ENCODE measurements at places on chromosomes 7 and 10.

GRCh38 chr7:157518514-157519175 is 181.8 kb downstream of the DNAJB6 start:
- no peak for DNase-seq

DNA sequence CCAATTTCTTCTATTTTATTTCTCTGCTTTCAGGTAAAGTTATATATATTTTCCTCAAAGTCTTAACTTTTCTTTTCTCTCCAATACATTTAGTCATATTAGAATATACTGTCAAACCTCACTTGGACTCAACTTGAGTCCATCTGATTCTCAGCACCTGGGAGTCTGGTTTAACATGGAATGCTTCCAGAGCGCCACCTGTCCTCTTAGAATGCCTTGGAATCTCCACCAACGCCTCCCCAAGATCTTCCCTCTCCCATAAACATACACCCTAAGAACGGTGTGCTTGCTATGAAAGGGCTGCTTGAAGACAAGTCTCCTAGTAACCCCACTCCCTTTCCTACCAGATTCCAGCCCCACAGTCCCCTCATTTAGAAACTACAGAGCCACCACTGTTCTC is 229.1 kb upstream of the MKLN1 start:
- DNase-seq = no peak

GRCh38 chr10:121444520-121445165 is 153.6 kb downstream of the FGFR2 start:
- DNase-seq = no peak

GRCh38 chr10:61663466-61663865 is 737 bp downstream of the CABCOCO1 start:
- no peak for DNase-seq

DNA sequence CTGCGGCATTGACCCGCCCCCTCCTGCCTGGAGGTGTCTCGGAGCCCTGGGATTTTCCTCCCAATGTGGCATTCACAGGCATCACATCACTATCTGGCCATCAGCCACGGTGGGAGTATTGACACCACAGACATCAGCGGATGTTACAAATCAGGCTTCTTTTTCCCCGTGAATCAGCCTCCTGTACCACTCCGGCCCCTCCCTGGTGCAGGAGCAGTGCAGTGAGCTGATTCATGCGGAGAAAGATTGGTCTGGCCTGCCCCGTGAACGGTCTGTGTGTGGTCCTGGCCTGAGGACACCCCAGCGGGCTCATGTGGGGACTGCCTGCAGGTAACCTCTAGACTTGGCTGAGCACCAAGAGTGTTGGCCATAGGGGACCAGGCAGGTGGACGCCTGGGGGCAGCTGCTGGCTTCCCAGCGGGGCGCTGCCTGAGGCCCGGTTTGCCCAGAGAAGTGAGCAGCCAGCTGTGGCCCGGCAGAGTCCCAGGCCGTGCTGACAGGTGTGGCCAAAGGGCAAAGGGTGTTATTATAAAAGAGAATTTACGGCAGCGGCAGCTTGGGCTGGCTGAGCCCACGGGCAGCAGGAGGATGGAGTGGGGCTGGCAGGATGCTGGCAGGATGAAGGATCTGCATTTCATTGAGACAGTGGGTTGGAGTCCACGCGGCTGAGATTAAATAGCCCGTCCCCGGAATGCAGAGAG is 32.1 kb upstream of the GNA12 start:
- DNase-seq = no peak

GRCh38 chr7:27606270-27607209 is 56.1 kb downstream of the HIBADH start:
- no peak for DNase-seq

- no peak for DNase-seq
Measured at GRCh38 chr7:45590679-45591057, 16.5 kb downstream of the ADCY1 start.

- DNase-seq = no peak
Measured at GRCh38 chr10:75253281-75254220, 17.8 kb upstream of the COMTD1 start.

DNA sequence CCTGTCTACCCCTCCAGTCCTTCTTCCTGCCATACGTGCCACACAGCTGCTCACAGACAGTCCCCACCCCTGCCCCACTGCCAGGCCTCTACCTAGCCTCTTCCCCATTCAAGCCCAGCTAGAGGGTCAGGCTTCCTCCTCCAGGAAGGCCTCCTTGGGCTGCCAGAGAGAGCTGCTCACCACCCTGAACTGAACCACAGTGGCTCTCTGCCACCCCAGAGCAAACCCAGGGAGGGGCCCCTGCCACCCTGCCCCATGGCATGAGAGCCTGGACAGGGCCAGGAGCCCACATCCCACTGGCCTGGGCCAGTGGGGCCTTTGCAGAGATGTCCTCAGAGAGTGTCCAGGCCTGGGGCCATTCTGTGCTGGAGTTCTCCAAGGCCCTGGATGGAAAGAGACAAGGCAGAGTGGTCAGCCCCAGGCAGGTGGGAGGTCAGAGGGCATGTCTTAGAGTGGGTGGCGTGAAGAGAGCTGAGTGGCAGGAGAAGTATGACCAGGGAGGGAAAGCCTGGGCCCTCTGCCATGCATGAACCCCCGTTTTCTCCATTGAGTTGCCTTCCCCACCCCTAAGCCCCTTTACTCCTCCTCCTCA is 40.4 kb downstream of the TMEM270 start:
- DNase-seq = no peak

- no peak for DNase-seq
Measured at GRCh38 chr10:71302451-71302850, 16.6 kb upstream of the SLC29A3 start.

GRCh38 chr7:44853391-44853790 is 5.5 kb upstream of the H2AZ2 start:
- DNase-seq = no peak

- no peak for DNase-seq
Measured at GRCh38 chr10:114228156-114228555, 10.9 kb upstream of the VWA2 start.

- DNase-seq = no peak
Measured at GRCh38 chr10:120392671-120393079, 64.4 kb upstream of the PLPP4 start.

- no peak for DNase-seq
Measured at GRCh38 chr7:134561-135256, 57.7 kb upstream of the FAM20C start.

DNA sequence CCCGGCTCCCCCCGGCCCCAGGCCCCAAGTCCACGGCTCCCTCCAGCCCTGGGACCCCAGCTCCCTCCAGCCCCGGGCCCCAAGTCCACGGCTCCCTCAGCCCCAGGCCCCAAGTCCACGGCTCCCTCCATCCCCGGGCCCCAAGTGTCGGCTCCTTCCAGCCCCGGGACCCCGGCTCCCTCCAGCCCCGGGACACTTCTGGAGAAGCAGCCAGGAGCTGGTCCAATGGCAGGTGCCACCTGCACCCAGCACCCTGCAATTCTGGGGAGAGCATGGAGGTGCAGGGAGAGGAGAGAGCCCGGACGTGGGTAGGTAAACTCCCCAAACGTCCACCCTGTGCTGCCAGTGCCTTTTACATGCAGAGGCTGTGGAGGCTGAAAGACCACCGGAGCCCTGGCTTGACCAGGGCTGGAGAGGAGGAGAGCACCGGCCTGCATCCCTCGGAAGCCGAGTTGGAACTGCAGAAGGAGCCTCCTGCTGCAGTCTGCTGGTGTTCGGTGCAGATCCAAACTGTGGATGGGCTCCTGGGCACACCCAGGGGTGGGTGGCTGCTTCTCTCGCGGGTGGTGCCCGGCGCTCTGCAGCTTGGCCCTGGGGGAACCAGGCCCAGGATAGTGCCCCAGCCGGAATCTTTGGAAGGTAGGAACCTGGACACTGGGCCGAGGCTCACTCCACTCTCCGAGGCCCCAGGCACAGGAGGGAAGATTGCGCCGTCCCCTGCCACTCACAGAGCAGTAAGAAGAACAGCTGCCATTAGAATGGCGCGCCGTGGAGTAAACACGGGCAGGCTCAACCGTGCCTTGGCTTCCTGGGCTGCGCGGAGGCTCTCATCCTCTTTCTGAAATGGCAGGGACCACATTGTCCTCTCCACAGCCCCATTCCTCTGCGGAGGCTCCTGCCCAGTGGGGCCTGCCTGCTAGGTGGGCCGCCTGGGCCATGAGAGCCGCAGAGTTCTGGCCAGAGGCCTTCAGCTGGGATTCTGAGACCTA is 14.7 kb downstream of the SHH start:
- no peak for DNase-seq
